ENCODE measurements at places on chromosomes 1 and 21.

- no peak overlapping the region for H3K4me3 ChIP-seq
- DNase-seq = no peak
- peaks cover 2% of the 10 kb centered on the region for H3K4me1 ChIP-seq
- H3K36me3 ChIP-seq = no peaks in the 10 kb centered on the region
Observed at GRCh38 chr1:201125019-201125418, 2.0 kb downstream of the ASCL5 start.

DNA sequence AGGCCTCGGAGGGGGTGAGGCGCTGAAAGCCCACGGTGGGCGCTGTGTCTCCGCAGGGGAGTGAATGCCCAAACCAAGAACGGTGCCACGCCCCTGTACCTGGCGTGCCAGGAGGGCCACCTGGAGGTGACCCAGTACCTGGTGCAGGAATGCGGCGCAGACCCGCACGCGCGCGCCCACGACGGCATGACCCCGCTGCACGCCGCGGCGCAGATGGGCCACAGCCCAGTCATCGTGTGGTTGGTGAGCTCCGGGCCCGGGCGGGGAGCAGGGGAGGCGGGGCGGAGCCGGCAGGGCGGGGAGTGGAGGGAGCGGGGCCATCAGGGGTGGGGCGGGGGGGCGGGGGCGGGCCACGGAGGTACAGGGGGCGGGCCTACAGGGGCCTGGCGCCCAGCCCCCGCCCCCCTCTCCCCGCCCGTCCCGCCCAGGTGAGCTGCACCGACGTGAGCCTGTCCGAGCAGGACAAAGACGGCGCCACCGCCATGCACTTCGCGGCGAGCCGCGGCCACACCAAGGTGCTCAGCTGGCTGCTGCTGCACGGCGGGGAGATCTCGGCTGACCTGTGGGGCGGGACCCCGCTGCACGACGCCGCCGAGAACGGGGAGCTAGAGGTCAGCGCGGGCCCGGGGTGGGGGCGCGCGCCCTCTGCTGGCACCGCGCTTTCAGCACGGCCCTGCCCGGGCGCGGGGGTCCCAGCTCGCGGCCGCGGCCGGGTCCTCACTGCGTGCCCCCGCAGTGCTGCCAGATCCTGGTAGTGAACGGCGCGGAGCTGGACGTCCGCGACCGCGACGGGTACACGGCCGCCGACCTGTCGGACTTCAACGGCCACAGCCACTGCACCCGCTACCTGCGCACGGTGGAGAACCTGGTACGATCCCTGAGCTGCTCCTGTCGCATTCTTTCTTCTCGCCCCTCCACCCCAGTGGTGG lies 15.9 kb downstream of the ESPN start:
- no peak overlapping the region for H3K4me3 ChIP-seq
- H3K36me3 ChIP-seq = no peaks in the 10 kb centered on the region
- H3K27ac ChIP-seq = no peak overlapping the region
- peak; percentile 73 for DNase-seq
- peaks cover 9% of the 10 kb centered on the region for H3K4me1 ChIP-seq

GRCh38 chr1:181073638-181074037 lies 14.9 kb upstream of the IER5 start:
- H3K27me3 ChIP-seq = no peaks in the 10 kb centered on the region
- no peak for DNase-seq
- no peak overlapping the region for H3K4me3 ChIP-seq
- no peaks in the 10 kb centered on the region for H3K4me1 ChIP-seq

GRCh38 chr1:61921435-61921834 lies 179.2 kb downstream of the PATJ start:
- no peak for DNase-seq
- no peaks in the 10 kb centered on the region for H3K4me1 ChIP-seq
- no peak overlapping the region for H3K27ac ChIP-seq
- no peaks in the 10 kb centered on the region for H3K27me3 ChIP-seq
- H3K4me3 ChIP-seq = no peak overlapping the region

- no peaks in the 10 kb centered on the region for H3K36me3 ChIP-seq
- no peaks in the 10 kb centered on the region for H3K27me3 ChIP-seq
- no peak overlapping the region for H3K4me3 ChIP-seq
- H3K4me1 ChIP-seq = no peaks in the 10 kb centered on the region
Observed at GRCh38 chr21:27426196-27426595, 459.3 kb upstream of the ADAMTS5 start.

- H3K36me3 ChIP-seq = no peaks in the 10 kb centered on the region
- no peak overlapping the region for H3K4me3 ChIP-seq
- H3K27ac ChIP-seq = no peak overlapping the region
- DNase-seq = no peak
Observed at GRCh38 chr1:185790194-185790735, 56.1 kb downstream of the HMCN1 start.

GRCh38 chr1:5220821-5221220 lies 566.4 kb downstream of the AJAP1 start:
- H3K27ac ChIP-seq = no peak overlapping the region
- no peaks in the 10 kb centered on the region for H3K4me1 ChIP-seq
- no peak overlapping the region for H3K4me3 ChIP-seq

DNA sequence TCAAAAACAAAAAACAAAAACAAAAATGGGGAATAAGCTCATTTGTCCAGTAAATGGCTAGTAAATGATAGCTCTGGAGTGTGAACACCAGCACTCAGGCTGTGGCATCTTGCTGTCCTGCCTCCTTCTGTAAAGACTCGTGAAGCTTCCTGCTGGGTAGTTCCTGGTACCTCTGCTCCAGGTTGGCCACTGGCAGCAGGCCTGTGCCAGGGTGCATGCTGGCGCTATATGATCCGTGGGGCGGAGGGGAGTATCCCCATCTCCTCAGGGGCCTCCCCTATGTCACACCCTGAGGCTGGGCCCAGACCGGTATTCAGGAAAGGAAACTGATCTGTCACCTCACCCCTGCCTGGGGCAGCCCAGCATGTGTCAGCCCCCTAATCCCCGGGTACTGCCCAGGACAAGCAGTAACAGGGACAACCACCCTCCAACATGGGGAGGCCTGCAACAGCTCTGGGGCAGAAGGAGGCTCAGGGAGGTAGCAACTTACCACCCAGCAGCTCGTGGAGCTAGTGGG lies 14.1 kb downstream of the ALPL start:
- no peak overlapping the region for H3K27ac ChIP-seq
- DNase-seq = no peak
- H3K4me3 ChIP-seq = no peak overlapping the region
- H3K27me3 ChIP-seq = no peaks in the 10 kb centered on the region
- no peaks in the 10 kb centered on the region for H3K4me1 ChIP-seq

DNA sequence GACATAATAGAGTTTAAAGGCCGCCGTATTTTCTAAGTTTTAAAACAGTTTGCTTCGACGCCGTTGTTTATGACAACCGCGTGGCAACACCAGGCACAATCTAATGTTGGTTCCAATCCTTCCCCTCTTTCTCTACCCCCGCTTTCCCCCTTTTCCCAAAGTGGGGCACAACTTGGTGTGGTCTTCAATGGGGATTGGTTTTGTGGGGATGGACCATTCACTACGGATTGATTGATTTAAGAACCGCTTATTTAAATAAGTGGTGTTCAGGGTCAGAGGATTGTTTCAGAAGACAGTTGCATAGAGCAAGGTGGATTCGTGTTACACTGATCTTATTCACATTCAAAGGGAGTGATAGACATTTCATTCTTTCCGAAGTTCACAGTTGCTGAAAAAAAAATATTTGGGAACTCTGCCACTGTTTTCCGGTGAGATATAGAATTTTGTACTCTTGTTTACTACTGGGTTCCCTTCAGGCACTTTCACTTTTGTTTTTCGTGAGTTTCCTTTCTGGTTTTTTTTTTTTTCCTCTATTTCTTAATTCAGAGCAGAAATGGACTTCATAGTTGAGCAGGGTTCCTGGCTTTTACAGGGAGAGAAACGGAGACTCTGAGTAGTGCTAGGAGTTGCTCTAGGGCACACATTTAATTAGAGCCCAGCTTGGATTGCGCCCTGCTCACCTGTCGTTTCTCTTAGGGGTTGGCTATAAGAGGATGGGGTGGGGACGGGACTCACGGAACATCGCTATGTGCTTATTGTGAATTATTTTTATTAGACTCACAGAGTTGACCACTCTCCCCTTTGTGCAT lies 79.6 kb upstream of the AK4 start:
- H3K27me3 ChIP-seq = no peaks in the 10 kb centered on the region
- peak; percentile 56 for DNase-seq
- H3K27ac ChIP-seq = peak overlapping the region; percentile 87
- H3K36me3 ChIP-seq = no peaks in the 10 kb centered on the region

DNA sequence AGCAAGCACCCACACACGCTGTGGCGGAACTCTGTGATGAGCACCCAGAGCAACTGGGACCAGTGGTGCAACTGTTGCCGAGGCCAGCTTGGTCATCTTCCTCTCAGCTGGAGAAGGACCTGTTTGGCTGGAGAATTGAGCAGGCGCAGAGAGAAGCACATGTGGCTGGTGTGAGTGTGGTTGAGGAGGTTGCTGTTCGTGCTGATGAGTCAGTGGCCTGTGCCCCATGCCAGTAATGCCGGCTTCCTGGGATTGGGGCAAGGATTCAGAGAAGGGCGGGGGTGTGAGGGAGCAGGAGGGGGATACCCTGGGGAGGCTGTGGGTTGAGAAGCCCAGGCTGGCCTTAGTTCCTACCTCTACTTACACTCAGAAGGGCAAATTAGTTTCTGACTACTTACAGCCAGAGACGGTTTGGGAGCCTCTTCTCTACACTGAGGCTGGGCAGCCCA lies 57.5 kb upstream of the EPS8L3 start:
- no peak for DNase-seq
- H3K4me1 ChIP-seq = peaks cover 4% of the 10 kb centered on the region
- no peaks in the 10 kb centered on the region for H3K36me3 ChIP-seq
- no peak overlapping the region for H3K4me3 ChIP-seq
- no peak overlapping the region for H3K27ac ChIP-seq
- no peaks in the 10 kb centered on the region for H3K27me3 ChIP-seq

DNA sequence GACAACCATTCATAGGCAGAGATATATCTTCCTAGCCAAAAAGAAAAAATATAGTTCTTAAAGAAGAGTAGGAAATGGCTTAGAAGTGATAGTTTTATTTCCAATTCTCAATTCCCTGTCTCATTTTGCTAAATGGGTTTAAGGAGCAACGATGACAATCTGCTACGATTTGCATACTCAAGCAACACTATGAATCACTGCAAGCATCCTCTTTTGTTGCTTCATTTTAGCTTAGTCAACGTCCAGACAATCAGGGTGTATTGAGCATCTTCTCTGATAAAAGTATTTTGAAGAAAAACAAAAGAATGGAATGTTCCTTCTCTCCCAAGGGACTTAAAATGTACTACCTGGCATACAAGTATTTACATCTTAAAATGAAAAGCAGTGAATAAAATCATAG lies 80.6 kb downstream of the RGS7 start:
- H3K4me3 ChIP-seq = no peak overlapping the region
- H3K36me3 ChIP-seq = no peaks in the 10 kb centered on the region
- H3K4me1 ChIP-seq = no peaks in the 10 kb centered on the region
- no peak overlapping the region for H3K27ac ChIP-seq
- no peak for DNase-seq

DNA sequence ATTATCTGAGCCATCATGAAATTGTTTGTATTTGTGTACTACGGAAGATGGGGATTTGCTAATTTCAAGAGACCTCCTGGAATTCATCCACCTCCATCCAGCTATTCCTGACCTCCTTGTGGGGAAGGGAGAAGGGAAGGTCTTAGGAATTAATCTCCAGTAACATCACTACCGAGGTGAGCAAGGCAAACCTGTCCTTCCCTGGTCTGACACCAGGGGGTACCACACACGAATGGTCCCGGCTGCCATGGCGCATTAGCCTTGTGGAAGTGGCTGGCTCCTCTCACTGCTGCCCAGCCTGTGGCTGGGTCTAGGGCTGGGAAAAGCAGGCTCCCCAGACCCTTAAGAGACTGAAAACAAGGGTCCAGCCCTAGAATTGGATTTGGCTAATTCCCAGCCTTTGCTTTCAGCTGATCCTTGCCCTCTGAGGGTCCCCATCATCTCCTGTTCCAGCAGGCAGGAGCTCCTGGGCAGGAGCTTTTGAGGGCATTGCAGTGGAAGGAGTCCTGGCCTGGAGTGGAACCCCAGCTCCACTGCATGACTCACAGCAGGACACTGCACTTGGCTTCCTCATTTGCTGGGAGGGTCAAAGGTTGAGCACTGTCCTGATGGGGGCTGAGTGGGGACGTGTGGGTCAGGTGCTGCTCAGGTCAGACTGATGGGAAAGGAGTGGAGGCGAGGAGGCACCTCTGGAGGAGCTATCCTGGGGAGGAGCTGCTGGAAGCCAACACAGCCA lies 34.8 kb downstream of the RIMS3 start:
- no peak overlapping the region for H3K4me3 ChIP-seq
- DNase-seq = no peak
- H3K4me1 ChIP-seq = peaks cover 18% of the 10 kb centered on the region

DNA sequence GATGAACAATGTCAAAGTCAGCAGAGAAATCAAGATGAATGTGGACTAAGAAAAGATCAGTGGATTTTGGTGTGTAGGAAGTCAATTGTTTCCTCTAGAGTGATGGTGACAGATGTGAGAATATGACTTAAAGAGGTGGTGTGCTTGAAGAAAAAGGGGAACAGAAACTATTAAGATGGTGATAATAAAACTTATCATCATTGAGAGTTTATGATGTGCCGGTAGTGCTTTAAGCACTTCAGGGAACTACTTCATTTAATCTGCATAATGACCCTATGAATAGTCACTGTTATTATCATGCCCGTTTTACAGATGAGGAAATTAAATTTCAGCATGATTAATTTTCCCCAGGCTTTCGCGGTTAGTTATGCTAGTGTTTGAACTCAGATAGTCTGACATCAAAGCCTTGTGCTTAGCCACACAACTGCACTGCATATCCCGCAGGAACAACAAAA lies 246.9 kb upstream of the LRRC7 start:
- no peaks in the 10 kb centered on the region for H3K36me3 ChIP-seq
- H3K27me3 ChIP-seq = no peaks in the 10 kb centered on the region
- H3K4me1 ChIP-seq = no peaks in the 10 kb centered on the region
- H3K27ac ChIP-seq = no peak overlapping the region
- H3K4me3 ChIP-seq = no peak overlapping the region

- H3K36me3 ChIP-seq = no peaks in the 10 kb centered on the region
- H3K27me3 ChIP-seq = no peaks in the 10 kb centered on the region
- H3K4me1 ChIP-seq = peaks cover 24% of the 10 kb centered on the region
- H3K4me3 ChIP-seq = no peak overlapping the region
- no peak for DNase-seq
Observed at GRCh38 chr21:33117101-33117888, 47.4 kb downstream of the OLIG1 start.

DNA sequence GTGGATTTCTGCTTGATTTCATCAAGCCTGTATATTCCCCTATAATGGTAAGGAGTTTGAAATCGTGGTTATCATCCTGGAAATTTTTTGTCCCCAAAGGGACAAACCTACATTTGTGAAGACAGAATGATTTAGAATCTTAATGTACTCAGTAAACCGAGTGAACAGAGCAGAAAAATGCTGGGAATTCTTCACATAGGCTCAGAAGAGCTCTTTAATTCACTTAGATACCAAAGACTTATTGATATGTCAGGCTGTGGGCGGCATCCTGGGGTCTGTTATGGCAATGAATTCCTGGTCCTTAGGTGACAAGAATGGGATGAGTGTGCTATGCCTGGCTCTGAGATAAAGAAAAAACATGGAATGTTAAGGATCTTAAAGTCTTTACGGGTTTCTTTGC lies 74.9 kb downstream of the ROR1 start:
- no peaks in the 10 kb centered on the region for H3K27me3 ChIP-seq
- no peaks in the 10 kb centered on the region for H3K4me1 ChIP-seq
- H3K36me3 ChIP-seq = no peaks in the 10 kb centered on the region
- no peak for DNase-seq

- no peak overlapping the region for H3K27ac ChIP-seq
- no peak for DNase-seq
- no peak overlapping the region for H3K4me3 ChIP-seq
- no peaks in the 10 kb centered on the region for H3K4me1 ChIP-seq
- H3K27me3 ChIP-seq = no peaks in the 10 kb centered on the region
- H3K36me3 ChIP-seq = no peaks in the 10 kb centered on the region
Observed at GRCh38 chr21:38439957-38440356, 58.3 kb downstream of the ERG start.
